ENCODE measurements at places on chromosomes 11 and 22.

DNA sequence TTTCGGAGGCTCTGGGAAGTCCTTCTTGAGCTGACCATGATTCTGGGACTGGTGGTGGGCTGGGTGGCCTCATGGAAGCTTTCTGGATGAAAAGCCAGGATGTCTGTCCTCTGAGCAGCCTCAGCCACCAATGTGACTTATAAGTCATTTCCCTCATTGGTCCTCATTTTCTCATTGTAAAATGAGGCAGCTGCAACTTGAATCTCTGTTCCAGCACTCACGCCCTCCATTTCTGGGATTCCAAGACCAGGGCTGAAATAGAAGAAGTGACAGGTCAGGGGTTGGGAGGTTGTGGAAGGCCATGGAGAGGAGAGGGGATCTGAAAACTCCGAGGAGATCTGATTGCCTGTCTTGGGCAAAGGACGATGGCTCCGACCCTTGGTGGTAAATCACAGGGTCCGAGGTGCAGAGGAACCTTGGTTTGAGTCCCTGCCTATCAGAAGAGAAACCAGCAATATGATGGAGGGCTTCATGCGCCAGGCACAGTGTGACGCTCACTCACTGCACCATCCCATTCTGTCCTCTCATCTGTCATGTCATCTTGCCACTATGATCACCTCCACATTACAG is 38.3 kb downstream of the TSPAN18 start:
- DNase-seq = no peak

- no peak for DNase-seq
Measured at GRCh38 chr22:42994276-42994916, 20.6 kb downstream of the PACSIN2 start.

GRCh38 chr11:62459080-62459479 is 40.2 kb downstream of the SCGB1A1 start:
- no peak for DNase-seq

DNA sequence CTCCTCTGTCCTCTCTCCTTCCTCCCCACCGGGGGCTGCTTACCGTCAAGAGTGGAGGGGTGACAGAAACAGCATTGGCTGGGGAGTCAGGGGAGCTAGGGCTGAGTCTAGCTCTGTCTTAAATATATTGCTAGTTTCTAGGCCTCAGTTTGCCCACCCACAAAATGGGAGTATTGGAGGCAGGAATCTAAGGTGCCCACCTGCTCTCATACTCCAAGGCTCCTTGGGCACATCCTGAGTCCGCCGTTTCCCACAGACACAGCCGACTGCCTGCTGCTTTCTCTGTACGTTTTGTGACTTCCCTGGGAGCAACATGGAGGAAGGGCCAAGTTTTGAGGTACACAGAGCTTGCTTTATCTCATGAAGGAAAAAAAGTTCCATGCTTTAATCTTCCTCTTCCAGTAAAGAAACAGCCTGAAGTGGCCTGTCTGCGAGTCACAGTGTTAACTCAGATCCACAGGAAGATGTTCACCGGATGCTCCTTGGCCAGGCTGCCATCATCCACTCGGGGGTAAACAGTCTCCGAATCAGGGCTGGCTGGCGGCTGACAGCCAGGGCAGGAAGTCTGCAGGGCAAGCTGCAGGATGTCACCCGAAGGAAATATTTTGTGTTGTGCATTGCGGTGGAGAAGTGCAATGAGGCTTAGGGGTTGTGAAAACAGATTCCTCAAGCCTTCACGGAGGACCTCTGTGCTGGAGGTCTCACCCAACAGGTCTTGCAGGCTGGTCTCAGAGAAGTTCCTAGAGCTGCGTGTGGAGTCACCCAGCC is 11.0 kb upstream of the CERK start:
- peak; percentile 80 for DNase-seq

DNA sequence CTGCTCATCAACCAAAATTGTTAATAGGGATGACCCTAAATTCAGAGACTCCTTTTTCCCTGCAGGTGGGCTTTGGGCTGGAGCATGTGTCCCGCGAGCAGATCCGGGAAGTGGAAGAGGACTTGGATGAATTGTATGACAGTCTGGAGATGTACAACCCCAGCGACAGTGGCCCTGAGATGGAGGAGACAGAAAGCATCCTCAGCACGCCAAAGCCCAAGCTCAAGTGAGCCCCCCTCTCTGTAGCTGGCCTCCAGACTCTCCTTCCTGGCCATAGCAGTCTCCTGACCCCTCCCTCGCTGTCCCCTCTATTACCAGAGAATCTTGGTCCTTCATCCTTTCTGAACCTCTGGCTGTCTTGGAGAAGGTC is 47.9 kb upstream of the RAB1B start:
- DNase-seq = no peak

DNA sequence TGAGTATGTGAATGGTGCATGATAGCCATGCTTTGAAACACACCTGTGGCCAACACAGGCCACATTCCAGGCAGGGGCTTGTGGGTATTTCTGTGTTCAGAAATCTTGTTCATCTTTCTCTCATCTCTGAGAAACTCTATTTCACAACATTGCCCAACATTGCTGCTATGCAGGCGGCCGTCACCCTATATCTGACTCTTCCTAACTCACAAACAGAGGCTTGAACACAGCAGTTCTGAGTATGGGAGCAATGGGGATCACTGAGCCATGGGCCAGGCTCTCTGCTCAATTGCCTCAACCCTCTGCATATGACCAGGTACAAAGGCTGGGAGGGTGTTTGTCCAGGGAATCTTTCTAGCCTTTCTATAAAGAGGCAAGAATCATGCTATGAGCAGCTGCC is 259.9 kb downstream of the BUD13 start:
- DNase-seq = no peak

DNA sequence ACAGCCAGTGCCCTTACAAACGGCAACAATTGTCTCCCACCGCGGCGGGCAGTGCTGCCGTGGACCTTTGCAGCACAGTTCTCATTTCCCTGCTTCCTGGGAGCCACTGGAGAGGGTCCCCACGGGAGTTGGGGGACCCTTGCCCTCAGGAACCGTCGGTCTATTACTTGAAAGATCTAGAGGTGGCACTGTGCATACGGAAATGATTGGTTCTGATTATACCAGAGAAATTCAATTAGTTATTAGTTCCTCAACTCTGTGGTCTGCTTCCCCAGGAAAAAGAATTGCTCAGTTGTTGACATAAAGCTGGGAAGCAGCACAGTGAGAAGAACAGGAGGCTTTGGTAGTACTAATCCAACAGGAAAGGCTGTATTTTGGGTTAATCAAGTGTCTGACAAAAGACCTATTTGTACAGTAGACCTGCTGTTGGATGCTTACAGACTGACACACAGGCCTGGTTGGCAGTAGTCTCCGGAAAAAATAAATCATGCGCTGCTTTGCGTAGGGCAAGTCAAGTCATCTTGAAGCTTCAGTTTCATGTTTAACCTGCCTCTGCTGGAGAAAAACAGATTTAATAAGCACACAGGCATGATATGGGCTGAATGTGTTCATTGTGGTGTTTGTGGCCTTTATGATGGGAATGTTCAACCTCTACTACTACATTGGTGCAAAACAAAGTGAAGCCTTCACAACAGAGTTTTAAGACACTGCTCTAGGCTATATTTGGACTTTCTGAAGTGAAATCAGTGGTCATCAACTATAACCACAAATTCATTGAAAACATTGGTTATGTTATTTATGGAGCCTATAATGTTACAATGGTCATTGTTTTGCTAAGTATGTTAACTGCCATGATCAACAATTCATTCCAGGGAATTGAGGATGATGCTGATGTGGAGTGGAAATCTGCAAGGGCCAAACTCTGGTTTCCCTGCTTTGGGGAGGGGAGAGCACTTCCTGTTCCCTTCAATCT is 54.6 kb upstream of the SC5D start:
- peak; percentile 32 for DNase-seq

DNA sequence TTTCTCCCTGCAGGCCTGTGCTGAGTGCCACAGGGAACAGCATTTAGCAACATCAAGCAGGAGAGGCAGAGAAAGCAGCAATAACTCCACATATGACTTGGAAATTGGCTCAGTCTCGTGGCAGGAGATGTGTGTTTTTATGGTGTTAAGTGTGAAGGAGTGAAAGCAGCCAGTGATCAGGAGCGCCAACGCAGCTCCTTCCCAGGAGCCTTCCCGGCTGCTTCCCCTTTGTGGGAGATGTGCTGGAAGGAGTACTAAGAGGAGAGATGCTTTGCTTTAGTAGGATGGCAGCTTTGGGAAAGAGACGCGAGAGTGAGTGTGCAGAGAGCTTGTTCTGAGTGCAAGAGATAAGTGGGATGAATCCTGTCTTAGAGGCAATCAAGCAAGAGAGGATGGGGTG is 54.7 kb upstream of the KIRREL3 start:
- no peak for DNase-seq

GRCh38 chr11:73228268-73229134 is 10.4 kb downstream of the P2RY2 start:
- no peak for DNase-seq

- DNase-seq = peak; percentile 63
Measured at GRCh38 chr11:43579171-43579918, 101.2 kb upstream of the HSD17B12 start.

GRCh38 chr11:61766353-61766841 is 14.0 kb downstream of the MYRF start:
- DNase-seq = no peak

- peak; percentile 97 for DNase-seq
Measured at GRCh38 chr22:46971099-46971763, 208.8 kb downstream of the TBC1D22A start.

- no peak for DNase-seq
Measured at GRCh38 chr11:84819128-84819527, 808.0 kb downstream of the DLG2 start.

DNA sequence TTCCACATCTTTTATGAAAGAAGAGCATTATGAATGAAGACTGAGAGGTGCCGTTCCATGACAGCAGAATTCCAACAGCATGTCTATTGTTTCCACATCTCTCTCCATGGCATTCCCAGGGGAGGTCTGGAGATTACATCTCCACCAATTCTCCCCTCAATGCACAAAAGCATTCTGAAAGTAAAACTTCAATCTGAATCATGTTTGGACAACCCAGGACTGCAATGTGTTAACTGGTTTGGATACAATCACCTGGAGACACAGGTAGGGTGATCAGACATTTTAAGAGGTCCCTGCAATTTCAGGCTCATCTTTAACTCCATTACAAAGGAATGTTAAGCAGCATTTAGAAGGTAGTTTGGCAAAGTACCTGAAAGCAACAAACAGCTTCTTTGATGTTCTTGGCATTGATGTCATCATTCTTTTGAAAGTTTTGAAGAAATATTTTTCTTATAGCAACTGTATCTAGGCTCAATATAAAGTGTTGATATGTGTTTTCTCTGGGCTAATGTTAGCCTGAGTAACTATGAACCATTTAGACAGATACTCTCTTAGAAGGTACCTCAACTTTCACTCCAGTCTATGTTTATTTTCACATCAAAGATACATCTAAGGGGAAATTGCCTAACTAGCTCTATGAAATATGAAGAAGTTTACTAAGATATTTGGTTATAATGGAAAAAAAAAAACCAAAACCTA is 181.4 kb upstream of the MTMR2 start:
- peak; percentile 39 for DNase-seq

DNA sequence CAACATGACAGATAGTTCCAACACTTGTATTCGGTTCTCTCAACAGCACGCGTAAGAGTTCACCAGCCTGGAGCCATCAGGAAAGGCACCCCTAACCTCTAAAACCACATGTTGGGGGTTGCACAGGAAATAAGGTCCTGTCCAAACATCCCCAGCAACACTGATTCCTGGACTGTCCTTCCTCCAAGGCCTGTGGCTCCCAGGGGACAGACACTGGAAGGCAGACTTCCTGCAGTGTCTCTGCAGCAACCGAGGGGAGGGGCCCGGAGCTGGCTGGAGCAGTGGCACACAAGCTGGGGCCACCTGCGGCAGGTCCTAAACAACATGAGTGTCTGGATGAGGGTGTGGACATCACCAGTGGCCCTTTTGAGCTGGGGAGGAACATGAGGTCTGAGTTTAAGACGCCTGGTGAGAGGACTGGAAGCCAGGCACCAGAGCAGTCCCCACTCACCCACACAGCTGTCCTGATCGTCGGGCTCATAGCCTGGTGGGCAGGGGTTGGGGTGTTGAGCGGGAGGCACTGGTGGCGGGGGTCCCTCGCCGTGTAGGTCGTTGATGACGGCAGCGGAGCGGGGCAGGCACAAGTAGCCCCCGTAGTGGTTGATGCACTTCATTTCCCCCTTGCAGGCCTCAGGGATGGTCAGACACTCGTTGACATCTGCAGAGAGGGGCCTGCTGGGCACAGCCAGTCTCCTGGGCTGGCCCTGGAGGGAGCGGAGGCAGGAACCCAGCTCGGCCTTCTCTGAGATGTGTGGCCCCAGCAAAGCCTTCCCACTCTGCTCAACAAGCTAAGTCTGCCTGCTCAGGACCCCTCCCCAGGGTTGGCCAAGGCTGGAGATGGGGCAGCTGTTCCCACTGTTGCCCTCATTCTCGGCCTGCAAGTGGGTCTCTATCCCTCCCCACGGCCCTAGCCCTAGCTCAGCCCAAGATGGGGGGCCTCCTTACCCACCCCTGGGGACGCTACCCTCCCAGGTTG is 1.6 kb downstream of the EFEMP2 start:
- no peak for DNase-seq

DNA sequence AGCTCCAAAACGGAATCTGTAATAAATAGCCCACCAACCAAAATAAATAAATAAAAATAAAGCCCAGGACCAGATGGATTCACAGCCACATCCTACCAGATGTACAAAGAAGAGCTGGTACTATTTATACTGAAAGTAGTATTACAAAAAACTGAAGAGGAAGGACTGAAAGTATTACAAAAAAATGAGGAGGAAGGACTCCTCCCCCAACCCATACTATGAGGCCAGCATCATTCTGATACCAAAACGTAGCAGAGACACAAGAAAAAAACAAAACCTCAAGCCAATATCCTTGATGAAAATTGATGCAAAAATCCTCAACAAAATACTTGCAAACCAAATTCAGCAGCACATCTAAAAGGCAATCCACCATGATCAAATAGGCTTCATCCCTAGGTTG is 65.4 kb downstream of the CYP2R1 start:
- DNase-seq = no peak

GRCh38 chr22:27063406-27063805 is 406.0 kb downstream of the MIAT start:
- DNase-seq = no peak

- no peak for DNase-seq
Measured at GRCh38 chr22:17917490-17917983, 106.8 kb downstream of the MICAL3 start.

GRCh38 chr11:3340025-3340424 is 38.9 kb downstream of the ZNF195 start:
- peak; percentile 46 for DNase-seq

- DNase-seq = no peak
Measured at GRCh38 chr11:130397780-130398179, 30.6 kb downstream of the ADAMTS8 start.

Measured in dermis blood vessel endothelial cell (primary cell).